CD4-positive, alpha-beta T cell treated with Interleukin-15 for 4 hours (primary cell): ENCODE measurements at places on chromosomes 12 and 14.

DNA sequence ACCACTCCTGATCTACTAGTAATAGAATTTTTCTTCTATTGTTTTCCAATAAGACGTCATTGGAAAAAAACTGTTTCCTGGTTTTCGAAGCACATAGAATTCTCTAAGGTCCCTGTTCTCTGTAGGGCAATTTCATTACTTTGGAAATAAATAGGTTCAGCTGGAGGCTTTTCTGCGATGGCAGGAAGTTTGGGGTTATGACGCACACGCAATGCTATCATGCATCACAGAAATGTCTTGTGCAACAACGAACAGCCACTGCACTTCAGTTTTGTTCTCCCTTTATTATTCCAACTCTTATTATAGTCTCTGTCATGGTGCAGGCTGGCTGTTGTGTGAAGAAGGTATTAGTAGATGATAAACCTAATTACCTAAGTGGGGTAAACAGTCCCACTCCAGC is 59.0 kb downstream of the KCNK10 start:
- no peak for DNase-seq

DNA sequence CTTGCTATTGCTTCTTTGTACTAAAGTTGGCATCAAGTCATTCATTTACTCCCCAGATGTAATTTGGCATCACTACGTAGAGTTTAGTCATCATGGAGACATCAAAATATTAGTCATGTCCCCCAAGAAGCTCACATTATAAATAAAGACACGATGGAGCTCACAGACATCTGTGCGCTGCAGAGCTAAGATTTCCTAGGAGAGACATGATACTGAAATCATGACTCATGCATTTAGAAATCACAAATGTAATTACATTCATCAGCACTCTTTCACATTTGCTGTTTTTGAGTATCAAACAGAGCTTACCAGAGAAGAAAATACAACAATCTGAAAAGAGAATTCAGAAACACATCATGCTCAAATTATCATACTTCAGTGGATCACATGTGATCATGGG is 169.8 kb downstream of the LRIG3 start:
- no peak for DNase-seq

- DNase-seq = no peak
These were observed 274.1 kb downstream of the ADAMTS20 start for GRCh38 chr12:43277651-43278540.

- DNase-seq = no peak
These were observed 25.7 kb downstream of the SPTSSA start for GRCh38 chr14:34436118-34436905.

DNA sequence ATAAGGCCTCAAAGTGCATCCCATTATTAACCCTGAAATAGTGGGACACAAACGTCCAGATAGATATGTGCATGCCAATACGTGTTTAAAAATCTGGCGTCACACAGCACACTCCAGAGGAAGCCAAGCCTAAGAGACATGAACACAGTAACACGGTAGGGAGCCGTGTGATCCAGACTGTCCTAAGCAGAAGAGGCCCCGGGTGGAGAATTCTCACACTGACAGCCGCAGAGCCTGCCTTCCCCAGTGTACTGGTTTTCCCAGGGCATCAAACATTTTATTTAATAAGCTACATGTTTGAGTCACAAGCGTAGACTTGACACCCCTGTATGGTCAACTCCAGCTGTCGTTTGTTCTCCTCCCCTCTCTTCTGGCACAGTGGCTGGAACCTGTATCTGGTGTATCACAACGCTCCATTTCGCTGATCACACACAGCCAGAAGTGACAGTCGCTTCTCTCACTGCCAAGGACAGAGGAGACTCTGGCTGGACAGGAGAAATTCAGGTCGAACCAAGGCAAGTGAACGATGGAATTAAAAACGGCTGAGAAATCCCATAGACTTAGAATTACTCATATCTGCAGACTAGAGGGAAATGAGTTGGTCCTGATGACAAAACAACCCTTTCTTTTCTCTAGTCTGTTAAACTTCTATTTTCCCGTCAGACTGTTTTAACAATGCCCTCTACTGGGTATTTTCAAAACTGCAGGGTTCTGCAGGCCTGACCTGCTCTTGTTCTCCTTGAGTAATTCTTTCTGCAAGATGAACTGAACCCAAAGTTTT is 359.9 kb downstream of the RGS6 start:
- peak; percentile 6 for DNase-seq

GRCh38 chr14:102538602-102539543 is 29.3 kb upstream of the ANKRD9 start:
- no peak for DNase-seq

- DNase-seq = no peak
These were observed 320.2 kb upstream of the SFSWAP start for GRCh38 chr12:131390412-131391334.
